ENCODE measurements at places on chromosomes 1 and 21. TPM values are rescaled to one million over a fixed set of nuclear protein-coding genes. Genes with fewer than 3 reads are reported as not detected.

CNR2 gene
- total RNA-seq = not detected

PLA2G2A gene
- not detected for total RNA-seq

LGALS8 gene
- total RNA-seq = 66.2 TPM

E2F2 gene
- total RNA-seq = 0.17 TPM

CCDC185 gene
- 0.17 TPM for total RNA-seq

SMCP gene
- not detected for total RNA-seq

MSH4 gene
- total RNA-seq = 0.33 TPM

LHX8 gene
- under 0.01 TPM for total RNA-seq

MYBPH gene
- 2.2 TPM for total RNA-seq

CIART gene
- 1.6 TPM for total RNA-seq

AZIN2 gene
- total RNA-seq = 4.2 TPM

HLX gene
- total RNA-seq = 2.6 TPM

SYCP1 gene
- total RNA-seq = not detected

AMY1C gene
- not detected for total RNA-seq

NTRK1 gene
- not detected for total RNA-seq

SLAMF9 gene
- not detected for total RNA-seq

PLA2G2D gene
- not detected for total RNA-seq

TRIM17 gene
- total RNA-seq = 0.15 TPM

DAP3 gene
- 62.5 TPM for total RNA-seq

SELENBP1 gene
- 120 TPM for total RNA-seq

YOD1 gene
- 6.0 TPM for total RNA-seq

RAD54L gene
- 0.50 TPM for total RNA-seq
